ENCODE measurements at places on chromosomes 7 and 10.

DNA sequence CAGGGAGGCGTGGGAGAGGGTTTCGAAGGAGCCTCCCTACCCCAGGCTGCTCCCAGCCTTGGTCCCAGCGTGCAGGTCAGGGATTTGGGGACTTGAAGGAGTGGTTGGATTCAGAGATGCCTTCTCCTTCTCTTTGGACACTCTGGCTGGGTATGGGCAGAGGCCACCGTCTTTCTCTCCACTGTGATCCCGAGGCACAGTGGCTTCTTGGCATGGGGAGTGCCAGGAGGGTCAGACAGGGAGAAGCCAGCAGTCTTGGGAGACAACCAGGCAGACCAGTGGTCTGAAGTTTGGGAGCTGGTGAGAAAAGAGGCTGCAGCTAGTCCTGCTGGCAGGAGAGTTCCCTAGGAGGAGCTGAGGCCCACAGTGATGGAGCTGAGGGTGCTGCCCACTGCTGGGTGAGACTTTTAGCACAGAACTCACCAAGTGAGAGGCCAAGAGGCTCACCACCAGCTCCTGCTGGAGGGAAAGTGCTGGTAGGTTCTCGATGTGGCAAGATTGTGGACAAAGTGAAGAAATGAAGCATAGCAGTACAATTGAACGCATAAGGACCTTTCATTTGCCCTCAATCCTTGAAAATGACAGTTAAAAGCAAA is 35.2 kb upstream of the WDFY4 start:
- no peak for DNase-seq

- DNase-seq, result no peak
Observed at GRCh38 chr10:68075550-68076004, 494 bp upstream of the HERC4 start.

GRCh38 chr7:149874644-149875028 is 867 bp downstream of the ATP6V0E2 start:
- no peak for DNase-seq

DNA sequence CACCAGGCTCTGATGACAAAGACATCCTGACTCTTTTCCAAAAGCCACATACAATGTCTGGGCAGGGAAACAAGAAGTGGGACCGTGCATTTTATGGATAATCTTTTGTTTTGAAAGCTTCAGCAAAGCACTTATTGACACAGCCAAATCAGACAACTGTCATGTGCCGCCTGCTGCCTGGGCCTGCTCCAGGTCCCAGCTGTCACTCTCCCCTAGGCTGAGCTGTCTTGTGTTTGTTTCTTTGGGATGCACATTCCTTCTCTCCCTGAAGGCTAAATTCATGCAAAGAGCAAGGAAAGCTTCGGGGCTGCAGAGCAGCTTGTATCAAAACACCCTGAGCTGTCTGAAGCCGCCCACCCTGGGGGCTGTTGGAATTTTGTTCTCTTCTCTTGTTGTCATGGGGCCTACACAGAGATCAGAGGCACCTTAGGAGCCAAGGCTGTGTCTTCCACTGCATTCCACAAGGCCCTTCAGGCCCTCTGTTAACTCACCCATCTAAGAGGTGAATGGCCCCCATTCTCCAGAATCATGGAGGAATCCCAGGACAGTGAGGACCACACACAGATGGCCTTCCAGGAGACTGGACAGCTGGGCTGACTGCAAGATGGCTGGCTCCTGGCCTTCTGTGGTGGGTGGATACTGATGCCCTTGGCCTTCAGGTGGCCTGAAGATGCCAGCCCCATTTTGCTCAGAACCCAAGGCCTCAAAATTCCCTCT is 17.8 kb upstream of the SLC18A2 start:
- no peak for DNase-seq

DNA sequence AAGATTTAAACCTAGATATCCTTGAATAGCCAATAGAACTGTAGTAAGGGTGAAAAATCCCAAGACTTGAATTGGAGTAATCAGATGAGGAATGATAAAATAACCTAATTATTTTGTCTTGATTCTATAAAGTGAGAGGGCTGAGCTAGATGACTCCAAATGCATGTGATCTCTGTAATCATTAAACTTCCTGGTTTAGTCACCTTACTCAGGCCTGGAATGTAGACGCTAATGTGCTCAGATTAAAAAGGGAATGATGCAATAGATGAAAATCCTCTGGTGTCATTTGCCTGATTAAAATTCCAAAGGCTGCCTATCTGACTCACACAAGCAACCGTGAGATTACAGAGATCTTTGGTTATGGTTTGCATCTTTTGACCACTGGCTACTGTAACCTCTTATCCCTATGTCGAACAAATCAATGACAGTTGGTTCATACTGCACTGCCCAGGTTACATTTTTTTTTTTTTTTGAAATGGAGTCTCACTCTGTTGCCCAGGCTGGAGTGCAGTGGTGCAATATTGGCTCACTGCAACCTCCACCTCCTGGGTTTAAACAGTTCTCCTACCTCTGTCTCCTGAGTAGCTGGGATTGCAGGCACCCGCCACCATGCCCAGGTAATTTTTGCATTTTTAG is 2.9 kb upstream of the HKDC1 start:
- no peak for DNase-seq

DNA sequence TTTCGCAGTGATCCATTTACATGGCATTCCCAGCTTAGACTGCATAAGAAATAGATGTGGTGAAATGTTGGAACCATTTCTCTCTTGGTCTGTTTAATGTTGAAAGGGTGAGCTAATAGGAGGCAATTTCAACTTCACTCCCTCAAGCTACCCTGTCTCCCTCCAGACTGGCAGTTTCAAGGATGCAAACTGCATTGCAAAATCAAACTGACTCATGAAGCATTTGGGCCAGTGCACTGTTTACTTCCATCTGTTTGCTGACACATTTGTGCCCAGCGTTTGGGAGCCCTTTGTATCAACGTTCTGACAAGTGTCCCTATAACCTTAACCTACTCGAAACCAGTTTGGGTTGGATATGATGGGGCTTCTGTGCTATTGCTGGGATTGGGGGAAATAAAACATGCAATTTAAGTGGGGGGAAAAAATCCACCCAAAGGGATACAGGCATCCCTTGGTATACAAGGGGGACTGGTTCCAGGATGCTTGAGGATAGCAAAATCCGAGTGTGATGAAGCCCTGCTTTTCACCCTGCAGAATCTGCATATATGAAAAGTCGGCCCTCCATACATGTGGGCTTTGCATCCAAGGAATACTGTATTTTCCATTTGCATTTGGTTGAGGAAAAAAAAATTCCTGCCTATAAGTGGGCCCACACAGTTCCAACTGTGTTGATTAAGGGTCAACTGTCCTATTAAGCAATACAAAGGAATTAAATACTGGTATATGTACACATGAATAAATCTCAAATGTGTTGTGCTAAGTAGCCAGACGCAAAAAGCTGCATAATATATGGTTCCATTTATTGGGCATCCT is 15.6 kb downstream of the RHEB start:
- no peak for DNase-seq

GRCh38 chr10:2760736-2761135 is 306.6 kb upstream of the PFKP start:
- DNase-seq, result no peak

GRCh38 chr10:132475086-132475485 is 62.5 kb upstream of the INPP5A start:
- DNase-seq, result no peak

DNA sequence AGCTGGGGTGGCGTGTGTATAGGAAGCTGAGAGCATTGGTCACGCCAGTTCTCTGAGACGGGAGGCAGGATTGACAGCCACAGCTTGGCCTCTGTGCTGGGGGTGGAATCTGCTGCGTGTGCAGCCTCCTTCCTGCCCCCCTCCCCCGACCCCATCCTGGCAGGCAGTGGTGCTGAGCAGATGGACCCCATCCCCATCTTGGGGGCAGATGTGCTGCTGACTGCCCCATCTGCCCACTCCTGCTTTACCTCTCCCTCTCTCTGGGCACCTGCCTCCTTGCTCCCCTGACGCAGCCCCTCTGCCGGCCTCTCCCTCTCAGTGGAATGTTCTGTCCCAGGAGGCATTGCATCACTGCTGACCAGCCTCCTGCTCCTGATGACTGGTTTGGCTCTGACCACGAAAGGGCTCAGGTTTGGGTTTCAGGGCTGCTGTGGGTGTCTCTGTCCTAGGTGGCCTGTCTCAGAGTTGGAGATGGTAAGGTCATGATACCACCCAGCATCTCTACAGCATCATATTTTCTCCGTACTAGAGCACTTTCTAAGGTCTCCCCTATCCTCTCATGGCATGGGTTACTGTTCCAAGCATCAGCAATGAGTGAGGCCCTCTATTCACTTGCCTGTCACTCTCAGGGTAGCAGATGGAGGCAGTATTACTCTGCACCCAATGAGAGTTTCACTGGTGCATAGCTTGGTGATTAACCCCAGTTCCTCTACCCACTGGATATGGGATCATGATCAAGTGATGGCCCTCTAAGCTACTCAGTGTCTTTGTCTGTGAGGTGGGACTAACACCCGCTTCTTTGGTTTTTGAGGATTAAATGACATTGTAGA is 81.9 kb downstream of the RBM20 start:
- DNase-seq, result no peak

- DNase-seq, result no peak
Observed at GRCh38 chr7:91414734-91415133, 150.5 kb downstream of the FZD1 start.

DNA sequence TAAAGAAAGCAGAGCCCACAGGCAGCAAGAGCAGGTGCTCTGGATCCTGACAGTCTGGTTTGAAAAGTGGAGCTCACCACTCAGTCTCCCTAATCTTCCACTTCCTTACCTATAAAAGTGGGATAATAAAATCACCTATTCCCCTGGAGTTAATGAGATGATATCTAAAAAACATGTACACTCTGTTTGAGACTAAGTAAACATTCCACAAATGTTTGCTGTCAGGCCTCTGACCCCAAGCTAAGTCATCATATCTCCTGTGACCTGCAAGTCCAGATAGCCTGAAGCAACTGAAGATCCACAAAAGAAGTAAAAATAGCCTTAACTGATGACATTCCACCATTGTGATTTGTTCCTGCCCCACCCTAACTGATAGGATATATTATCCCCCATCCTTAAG is 1324.5 kb downstream of the XPNPEP1 start:
- no peak for DNase-seq

GRCh38 chr7:116193329-116194087 is 16.8 kb upstream of the TES start:
- no peak for DNase-seq

DNA sequence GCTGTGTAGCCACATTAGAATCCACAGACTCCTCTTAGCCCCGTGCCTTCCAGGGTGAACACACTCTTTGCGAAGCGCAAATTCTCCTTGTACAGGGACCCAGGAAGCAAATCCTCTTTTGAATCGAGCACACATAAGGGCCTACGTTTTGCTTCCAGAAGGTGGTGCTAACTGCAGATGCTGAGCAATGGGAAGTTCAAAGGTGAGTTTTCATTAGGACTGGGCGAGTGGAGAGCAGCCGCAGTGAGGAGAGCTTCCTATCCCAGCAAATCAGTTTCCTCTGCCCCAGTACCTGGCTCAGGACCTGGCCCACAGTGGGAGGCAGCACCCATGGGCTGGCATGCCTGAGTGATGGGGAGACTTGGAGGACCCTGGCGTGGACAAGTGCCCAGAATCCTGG is 23.5 kb upstream of the GPR26 start:
- no peak for DNase-seq

- DNase-seq, result no peak
Observed at GRCh38 chr7:15291699-15292098, 270.1 kb downstream of the AGMO start.

- no peak for DNase-seq
Observed at GRCh38 chr10:29823553-29824080, 188.8 kb upstream of the SVIL start.

- DNase-seq, result no peak
Observed at GRCh38 chr10:68367121-68367520, 34.4 kb upstream of the PBLD start.

DNA sequence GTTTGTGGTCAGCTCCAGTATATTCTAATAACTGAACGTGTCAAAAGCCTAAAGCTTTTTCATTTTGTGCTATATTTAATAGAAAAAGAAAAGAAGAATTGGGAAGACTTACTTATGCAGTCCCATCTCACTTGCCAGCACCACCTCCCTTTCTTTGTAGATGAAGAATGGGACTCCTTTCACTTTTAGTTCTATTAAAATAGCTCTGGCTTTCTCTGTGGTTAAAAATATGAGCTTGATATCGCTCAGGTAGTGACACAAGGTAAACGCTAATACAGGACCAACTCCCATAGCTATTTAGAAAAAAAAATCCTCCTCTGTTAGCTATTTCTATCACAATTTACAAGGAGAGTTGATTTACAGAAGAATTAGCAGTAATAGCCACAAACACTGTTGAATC is 176.8 kb downstream of the PDE1C start:
- no peak for DNase-seq

- no peak for DNase-seq
Observed at GRCh38 chr7:353746-354325, 63.9 kb downstream of the FOXL3 start.

DNA sequence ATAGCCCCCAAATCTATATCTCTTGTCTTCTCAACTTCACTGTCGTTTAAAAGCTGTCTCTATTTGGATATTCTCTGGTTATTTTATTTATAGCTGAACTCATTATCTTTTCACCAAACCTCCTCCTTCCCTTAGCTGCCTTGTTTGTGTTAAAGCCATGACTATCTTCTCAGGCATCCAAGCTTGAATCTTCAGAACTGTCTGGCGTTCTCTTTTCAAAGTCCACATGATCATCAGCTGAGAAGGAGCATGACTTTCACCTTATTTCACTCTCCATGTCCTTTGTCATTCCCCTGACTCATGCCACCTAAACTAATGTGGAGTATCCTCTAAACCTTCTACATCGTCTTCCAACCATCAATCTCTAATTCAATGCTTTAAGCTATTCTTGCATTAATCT is 5.7 kb upstream of the GLCCI1 start:
- no peak for DNase-seq

GRCh38 chr7:41007351-41007751 is 695.5 kb downstream of the INHBA start:
- DNase-seq, result no peak

- DNase-seq, result no peak
Observed at GRCh38 chr7:30147785-30148184, 13.0 kb downstream of the MTURN start.

DNA sequence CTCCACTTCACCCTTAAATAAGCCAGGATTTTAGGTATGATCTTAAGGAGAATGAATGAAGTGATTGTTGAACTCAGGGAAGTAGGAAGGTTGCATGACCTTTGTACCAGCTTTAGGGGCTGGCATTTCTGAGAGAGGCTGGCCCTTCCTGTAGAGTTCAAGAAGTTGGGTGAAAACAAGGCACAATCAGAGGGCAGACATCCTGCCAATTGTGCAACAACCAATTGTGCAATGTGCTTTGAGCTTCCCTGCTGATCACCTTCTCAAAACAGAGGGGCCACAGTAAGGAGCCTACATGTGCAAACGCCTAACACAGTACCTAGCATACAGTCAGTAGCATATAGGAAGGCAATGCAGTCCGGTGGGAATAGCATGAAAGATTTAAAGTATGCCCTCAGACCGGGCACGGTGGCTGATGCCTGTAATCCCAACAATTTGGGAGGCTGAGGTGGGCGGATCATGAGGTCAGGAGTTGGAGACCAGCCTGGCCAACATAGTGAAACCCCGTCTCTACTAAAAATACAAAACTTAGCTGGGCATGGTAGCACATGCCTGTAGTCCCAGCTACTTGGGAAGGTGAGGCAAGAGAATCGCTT is 5.4 kb downstream of the CPVL start:
- DNase-seq, result no peak

All from hematopoietic multipotent progenitor cell treated with erythropoietin and hydrocortisone succinate and interleukin-3 and kit ligand, for 17 days (in vitro differentiated cells).